Left colon (tissue), 2 donors: ENCODE measurements at places on chromosomes 3 and 15. TPM values are rescaled to one million over a fixed set of nuclear protein-coding genes. Genes with fewer than 3 reads are reported as not detected.
A peak's percentile ranks its signal among the peaks of the same experiment; 100 is the strongest.

DNA sequence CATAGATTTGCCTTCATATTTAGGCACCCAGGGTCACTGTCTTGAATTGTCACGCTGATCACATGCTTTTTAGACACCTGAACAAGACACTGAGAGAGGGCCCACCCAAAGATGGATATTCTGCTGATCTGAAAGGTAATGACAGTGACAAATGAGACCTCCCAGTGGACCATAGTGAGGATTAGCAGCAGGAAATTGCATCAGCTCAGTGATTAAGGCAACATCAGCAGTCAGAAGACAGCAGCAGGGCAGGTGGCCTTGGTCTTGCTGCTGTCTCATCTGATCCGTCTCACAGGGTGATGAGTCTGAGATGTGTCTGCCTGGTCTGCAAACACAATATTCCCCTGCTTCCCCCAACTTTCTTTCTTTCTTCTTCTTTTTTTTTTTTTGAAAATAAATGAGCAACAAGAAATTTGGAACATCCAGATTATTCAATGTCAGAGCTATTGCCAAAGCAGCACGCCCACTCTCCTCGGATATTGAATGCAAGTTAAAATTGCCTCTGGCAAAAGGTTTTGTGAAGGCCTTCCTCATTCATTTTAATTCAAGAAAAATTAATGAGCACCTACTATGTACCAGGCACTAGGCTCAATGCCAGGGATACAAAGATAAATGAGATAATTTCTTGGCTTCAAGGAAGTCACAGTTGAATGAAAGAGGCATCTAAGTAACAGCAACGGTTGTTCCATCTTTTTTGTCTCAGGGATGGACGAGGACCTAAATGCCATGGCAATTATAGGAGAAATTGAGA is 14.1 kb downstream of the OTOL1 start:
- no peak for DNase-seq

- DNase-seq = peak; percentile 52
Measured at GRCh38 chr3:138381950-138382715, 33.8 kb downstream of the MRAS start.

PAQR5 gene
- 63.6 TPM for total RNA-seq

DNA sequence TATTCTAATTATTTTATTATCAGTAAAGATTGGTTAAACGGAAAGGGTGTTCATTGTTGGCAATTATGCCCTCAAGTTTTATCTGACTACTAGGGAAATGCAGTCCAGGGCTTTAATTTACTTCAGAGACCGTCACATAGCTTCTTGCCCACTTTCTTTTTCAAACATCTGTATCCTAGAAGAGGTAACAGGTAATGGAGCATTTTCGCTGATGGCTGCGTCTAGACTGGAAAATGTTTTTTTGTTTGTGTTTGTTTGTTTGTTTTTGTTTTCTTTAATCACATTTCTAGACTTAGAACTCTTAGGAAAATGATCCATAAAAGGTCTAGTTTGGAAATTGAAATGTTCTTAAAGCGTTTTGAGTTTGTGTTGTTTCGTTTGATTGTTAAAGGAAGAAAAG is 71.4 kb downstream of the ANXA2 start:
- no peak for DNase-seq

DNA sequence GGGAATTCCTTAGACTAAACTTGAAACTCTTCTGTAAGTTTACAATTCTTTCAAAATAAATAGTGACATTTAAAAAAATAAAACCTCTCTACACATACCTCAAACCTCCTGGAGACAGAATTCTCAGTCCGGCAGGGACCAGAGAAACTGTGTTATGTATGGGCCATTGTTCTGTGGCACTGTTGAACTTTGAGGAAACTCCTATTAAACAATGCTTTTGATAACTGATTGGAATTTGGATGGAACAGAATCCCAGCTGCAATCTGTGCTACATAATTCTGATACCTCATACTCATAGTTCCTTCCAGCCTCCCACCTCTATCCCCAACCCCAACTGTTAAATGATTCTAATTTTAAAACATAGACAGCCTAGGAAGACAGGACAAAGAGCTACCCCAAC is 85.0 kb downstream of the TM4SF4 start:
- DNase-seq = no peak

IL17RD gene
- 0.85 TPM for total RNA-seq

- no peak for DNase-seq
Measured at GRCh38 chr15:79562899-79563298, 130.8 kb downstream of the MINAR1 start.

- DNase-seq = no peak
Measured at GRCh38 chr3:136249593-136249992, 547 bp upstream of the PCCB start.

DNA sequence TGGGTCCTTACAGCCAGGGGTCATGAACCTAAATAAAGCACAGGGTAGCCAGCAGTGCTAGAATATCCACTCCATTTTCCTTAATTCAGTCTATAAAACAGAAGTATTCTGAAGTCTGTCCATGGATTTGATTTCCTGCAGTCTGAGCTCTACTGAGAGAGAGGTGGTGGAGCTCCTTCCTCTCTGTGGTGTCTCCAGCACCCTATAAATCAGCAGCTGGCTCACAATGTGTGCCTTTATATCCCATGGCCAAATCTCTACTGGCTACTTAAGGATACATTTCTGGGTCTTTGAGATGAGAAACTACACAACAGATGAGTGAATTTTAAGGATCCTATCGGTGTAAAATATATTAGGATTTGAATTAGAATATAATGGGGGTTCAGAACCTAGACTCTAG is 339.9 kb upstream of the RBMS3 start:
- DNase-seq = no peak

DNA sequence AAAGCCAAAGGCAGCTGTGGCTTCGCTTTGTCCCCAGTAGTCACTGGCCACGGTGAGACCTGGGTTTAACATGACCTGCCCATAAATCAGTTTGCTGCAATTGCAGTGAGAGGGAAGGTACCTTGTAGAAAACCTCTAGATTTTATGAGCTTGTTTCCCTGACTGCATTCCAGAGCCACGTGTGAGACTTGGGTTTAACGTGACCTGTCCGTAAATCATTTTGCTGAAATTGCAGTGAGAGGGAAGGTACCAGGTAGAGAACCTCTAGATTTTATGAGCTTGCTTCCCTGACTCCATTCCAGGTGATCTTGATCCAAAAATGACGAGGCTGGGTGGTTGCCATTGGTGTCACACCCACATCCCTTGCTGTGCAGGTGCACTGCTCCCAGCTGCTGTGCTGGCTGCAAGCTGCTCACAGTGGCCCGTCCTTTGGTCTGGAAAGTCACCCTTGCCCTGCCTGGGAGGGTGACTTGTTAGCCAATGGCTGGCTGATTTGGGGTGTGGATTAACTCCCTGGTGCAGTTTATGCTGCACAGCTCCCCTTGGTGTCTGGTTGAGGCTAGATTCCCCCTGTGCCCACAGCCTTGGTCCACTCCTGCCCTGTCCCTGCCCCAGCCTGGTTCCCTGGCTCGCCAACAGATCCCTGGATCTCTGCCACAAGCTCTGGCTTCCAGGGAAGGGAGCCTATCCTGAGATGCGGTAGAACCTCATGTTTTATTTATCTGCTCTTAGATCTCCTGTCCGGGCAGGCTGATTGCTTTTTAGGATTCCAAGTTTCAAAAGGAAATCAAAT is 192.7 kb upstream of the CTDSPL start:
- DNase-seq = peak; percentile 74

PLSCR2 gene
- 2.7 TPM for total RNA-seq

DNA sequence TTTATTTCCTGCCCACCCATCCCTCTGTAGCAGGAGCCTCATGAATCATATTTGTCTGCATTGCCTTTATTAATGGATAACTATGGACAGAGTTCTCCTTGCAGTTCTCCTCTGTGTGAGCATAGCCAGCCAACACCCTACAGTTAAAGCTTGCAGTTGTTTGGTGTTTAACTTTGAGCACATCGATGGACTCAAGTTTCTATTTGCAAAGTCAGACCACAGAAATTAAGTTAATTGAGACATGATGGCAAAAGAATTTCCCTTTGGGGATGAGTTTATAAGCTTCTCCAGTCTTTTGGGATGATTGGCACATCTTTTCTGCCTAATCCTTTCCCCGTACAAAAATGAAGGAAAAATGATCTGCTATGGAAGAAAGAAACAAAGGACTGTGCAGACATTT is 398.9 kb upstream of the THBS1 start:
- no peak for DNase-seq

DNA sequence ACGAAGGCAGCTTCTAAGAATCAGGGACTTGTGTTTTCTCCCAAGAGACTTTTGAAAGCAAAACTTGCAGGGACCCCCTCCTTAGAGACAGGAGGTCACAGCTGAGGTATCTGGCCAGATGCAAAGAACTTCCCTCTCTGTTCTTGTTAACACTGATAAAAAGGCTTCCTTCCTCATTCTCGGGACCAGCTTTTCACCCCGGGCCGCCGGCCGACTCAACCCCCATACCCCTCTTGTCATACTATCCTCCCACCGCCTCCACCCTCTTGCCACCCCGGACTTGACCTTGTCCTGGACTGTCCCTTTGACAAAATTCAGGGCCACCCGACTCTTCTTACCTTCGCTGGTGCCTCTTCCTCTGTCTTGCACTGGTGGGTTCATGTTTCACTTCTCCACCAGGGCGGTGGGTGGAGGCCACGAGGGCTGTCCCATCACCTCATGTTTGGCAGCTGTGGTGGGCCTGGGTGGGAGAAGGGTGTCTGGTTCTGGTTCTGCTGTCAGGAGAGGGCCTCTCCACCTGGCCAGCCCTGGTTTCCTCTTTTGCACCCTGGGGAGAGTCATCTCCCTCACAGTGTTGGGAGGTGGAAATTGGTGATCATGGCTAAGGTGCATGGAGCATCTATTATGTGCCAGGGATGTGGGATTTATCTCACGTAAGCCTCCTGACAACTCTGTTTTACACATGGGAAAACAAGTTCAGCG is 32.5 kb downstream of the BHLHE40 start:
- no peak for DNase-seq

- DNase-seq = no peak
Measured at GRCh38 chr3:144923046-144923775, 951.6 kb downstream of the DIPK2A start.

GRCh38 chr3:48686538-48687219 is 964 bp upstream of the NCKIPSD start:
- no peak for DNase-seq

GRCh38 chr15:25736461-25736860 is 126.7 kb downstream of the ATP10A start:
- no peak for DNase-seq

DNA sequence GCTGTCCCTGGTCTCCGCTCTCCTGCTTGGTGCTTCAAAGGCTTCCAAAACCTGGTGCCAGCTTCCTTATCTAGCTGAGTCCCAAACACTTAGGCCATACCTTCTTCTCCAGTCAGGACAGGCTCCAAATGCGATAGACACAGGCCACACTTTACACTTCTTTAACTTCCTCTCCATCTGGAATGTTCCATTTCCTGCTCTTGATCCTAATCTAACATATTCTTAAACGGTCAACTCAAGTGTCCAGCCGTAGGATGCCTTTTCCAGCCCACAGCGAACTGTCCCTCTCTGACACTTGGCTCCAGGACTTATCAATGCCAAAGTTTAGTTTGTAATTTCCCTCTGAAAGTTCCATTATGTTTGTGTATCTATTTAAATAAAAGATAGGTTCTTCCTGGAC is 19.2 kb upstream of the PLA2G4F start:
- DNase-seq = no peak

STXBP5L gene
- total RNA-seq = 0.21 TPM

SLC22A14 gene
- not detected for total RNA-seq

DNA sequence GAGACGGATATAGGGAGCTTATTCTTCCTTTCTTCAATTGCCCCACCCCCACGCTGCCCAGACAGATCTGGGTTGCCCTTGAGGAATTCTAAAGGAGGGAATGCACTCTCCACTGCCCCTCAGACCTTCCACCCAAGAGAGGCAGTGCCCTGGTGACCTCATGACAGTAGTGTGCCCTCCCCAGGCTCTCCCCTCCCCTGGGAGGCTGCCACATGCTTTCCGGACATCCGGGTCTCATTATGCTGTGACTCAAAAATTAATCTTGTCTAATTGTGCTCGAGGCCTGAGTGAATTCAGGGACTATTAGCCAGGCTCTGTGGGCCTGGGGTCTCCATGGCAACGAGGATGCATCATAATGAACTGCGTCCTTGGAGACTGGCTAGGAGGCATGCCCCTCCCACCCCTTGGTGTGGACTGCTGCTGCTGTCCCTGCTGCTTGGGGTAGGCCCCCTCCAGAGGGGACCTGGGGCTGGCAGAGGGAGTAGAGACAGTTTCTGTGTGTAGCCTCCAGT is 20.8 kb downstream of the CORO2B start:
- DNase-seq = no peak

GRCh38 chr3:128486681-128487537 is 6.1 kb downstream of the GATA2 start:
- DNase-seq = peak; percentile 25

DISP2 gene
- total RNA-seq = 13.7 TPM

- DNase-seq = no peak
Measured at GRCh38 chr3:81643721-81644120, 117.7 kb downstream of the GBE1 start.

- DNase-seq = no peak
Measured at GRCh38 chr3:189551007-189551406, 80.2 kb upstream of the TP63 start.

CCDC50 gene
- 46.5 TPM for total RNA-seq

- DNase-seq = no peak
Measured at GRCh38 chr3:96449803-96450202, 364.6 kb upstream of the EPHA6 start.

DNA sequence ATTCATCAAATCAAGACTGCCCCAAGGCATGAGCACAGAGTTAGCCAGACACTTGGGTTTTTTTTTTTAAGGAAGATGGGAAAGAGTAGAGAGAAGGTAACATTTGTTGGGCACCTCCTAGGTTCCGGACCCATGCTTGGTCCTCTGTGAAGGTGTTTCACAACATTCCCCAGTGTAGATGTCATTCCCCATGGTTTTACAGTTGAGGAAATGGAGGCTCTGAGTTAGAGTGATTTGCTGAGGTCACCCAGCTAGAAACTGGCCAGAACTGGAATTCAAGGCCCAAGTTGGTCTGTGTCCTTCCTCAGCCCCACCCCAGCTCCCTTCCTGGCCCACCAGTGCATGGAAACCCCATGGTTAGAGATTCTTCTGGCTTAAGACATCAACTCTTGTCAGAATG is 19.9 kb downstream of the WNT7A start:
- no peak for DNase-seq

TNNC1 gene
- total RNA-seq = 0.64 TPM

- no peak for DNase-seq
Measured at GRCh38 chr3:3801494-3801841, 2.2 kb downstream of the LRRN1 start.

DNA sequence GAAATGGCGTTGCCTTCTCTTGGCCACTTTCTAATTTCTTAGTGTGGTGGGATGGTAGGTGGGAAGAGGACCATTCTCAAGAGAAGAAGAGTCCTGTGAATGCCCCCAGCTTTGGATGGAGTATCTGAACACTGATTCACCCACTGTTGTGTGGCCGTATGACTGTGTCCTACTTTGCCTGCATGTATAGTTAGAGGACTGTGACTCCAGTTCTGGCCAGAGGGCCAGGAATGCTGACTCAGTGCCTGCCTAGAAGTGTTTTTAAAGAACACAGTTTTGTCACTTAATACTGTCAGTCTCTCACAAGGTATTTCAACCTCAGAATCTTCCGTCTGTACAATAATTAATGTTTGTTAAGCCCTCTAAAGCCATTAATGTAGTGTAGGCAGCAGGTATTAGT is 2.1 kb downstream of the SEC61A1 start:
- no peak for DNase-seq
